Skin of body (tissue), 3 donors: ENCODE measurements at places on chromosomes 1 and 21.

DNA sequence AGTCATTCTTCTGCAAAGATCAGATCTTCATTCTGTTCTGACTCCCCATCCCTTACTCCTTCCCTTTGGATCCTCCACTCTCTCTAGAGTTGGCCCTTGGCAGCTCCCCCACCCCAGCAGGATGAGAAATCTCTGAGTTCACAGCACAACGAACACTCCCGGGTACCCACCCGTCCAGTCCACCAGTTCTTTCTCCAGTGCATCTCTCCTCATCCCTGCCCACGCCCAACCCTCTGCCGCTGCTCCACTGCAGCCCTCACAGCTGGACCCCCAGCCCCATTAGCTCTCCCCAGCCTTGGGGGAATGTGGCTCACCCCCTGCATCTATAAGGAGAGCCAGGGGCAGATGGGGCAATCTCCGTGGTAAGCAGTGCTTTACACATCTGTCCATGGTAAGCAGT is 125.7 kb downstream of the MATN1 start:
- no peak for DNase-seq

DNA sequence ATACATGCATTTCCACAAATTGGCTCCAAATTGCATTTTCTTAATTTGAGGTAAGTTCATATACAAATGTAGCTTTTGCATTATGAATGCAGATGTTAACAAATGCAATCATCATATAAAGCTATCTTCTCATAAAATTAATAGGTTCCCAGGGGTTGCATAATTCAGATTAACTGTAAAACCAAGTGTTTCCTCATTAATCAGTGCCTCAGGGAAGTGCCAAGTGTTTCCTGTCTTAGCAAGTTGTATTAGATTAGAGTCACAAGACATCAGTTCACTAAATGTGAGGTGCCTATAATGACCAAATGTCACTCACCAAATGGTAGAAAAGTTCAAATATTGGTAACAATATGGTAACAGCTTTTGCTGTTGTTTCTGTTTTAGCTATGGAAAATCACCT is 140.8 kb downstream of the PTGER3 start:
- DNase-seq = no peak

GRCh38 chr1:76302711-76303339 is 228.3 kb downstream of the ST6GALNAC3 start:
- DNase-seq = no peak

GRCh38 chr1:25103164-25103795 is 129.0 kb downstream of the SYF2 start:
- DNase-seq = peak; percentile 13

DNA sequence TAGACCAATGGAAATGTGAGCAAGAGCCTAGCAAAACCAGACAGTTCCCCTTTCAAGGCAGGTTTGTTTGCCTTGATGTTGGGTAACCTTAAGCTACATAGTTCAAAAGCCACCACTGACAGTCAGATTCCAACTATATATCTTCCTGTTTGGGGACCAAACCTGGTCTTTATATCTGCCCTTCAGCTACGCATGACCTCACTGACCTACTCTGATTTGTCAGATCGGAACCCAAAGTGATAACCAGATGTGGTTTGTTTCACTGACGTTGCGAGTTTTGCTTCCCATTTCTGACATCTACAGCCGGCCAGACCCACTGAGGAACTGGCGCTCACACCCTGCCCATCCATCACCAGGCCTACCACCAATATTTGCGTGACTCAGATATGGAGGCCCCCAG is 361.1 kb upstream of the CHRM3 start:
- DNase-seq = no peak

- no peak for DNase-seq
These were observed 71.9 kb downstream of the SMYD2 start for GRCh38 chr1:214352838-214353237.

DNA sequence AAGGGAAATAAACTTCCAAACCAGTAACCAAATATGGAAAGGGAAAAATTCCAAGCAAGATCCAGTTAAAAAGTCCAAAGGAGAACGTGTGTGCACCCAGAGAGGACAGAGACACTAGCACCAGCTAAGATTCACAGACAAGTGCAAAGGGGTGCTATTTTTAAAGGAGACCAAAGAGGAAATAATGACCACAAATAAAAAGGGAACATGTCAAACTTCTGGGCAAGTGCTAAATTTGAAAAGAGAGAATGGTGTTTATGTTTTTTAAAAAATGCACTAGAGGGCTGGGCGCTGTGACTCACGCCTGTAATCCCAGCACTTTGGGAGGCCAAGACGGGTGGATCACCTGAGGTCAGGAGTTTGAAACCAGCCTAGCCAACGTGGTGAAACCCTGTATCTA is 8.6 kb downstream of the JAM2 start:
- no peak for DNase-seq

DNA sequence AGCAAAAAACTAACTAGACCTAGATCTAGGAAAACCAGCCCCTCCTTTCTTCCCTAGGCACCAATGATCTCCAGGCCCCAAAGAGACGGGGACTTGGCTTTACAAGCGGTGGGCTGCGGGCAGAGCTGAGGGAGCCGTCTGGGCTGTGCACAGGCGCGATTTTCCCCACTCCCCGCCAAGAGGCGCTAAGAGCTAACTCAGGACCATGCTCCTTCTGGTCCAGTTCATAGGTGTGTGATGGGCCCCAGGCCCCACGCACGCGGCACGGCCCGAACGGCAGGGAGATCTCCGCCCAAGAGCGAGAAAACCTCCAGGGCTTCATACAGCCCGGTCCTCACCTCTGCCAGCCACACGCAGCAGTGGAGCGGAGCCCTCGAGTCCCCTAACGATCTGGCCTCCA is 7.5 kb upstream of the GPR153 start:
- DNase-seq = no peak

DNA sequence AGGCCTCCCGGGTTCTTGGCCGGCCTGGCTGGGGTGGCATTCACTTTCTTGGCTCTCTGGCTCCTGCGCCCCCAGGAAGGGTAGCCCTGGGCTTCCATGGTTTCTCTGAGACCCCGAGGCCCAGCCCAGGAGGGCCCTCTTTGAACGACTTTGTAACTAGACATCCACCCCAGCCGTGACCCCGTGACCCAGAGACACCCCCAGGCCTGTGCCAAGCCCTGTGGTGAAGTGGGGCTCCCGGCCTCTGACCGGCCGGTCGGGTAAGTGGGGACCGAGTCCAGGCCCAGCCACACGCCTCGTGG is 64.0 kb downstream of the COL18A1 start:
- no peak for DNase-seq

GRCh38 chr1:181739214-181739613 is 255.9 kb downstream of the CACNA1E start:
- no peak for DNase-seq

DNA sequence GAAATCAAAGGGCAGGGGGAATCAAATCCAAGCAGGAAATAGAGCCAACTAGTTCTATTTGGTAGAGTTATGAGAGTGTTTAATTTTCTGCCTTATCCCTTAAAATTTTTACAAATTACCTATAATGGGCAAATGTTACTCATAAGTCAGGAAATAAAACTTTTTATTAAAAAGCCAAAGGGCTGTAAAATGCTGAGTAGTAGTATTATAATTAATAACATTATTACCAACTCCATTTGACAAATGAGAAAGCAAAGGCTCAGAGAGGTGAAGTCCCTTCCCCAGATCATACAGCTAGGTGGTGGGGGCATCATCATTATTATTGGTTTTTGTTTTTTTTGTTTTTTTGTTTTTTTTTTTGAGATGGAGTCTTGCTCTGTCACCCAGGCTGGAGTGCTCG is 3.4 kb downstream of the SELENON start:
- no peak for DNase-seq

- DNase-seq = no peak
These were observed 38.5 kb downstream of the IER5 start for GRCh38 chr1:181126871-181127587.

DNA sequence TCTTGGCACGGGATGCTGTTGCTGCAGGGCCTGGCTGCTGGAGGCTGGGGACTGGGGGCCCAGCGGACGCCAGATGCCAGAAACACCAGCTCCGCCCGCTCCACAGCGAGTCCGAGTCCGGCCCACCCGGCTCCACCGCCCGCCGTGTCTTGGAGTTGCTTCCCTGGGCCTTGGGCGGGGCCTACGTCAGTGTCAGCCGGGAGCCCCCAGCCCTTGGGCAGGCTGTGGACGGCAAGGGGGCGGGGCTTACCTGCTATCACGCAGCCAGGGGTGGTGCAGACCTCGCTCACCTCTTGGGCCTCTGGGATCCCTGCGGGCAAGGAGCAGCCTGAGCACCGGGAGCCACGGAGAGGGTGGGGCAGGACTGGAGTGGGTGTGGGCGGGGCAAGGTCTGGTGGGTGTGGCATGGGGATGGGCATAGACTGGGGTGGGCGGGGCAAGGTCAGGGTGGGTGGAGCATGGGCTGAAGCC is 21.8 kb downstream of the MMEL1 start:
- no peak for DNase-seq
